ENCODE measurements at places on chromosomes 5 and 9. TPM values are rescaled to one million over a fixed set of nuclear protein-coding genes. Genes with fewer than 3 reads are reported as not detected.

Gene KCNV2
- total RNA-seq = not detected

Gene CDO1
- 25.4 TPM for total RNA-seq

- no peak for DNase-seq
- H3K4me3 ChIP-seq = no peak overlapping the region
- 0 out of 2 replicates have a peak, but pooled peaks cover 6% of the 10 kb centered on the region for H3K4me1 ChIP-seq
- H3K27ac ChIP-seq = no peak overlapping the region
Measured at GRCh38 chr5:119949426-119949999, 320.2 kb downstream of the FAM170A start.

GRCh38 chr5:173907686-173908371, 19.7 kb downstream of the CPEB4 start:
- no peak overlapping the region for H3K27ac ChIP-seq
- no peak for DNase-seq
- H3K36me3 ChIP-seq = no peaks in the 10 kb centered on the region
- peaks cover 2% of the 10 kb centered on the region for H3K4me1 ChIP-seq
- H3K27me3 ChIP-seq = no peaks in the 10 kb centered on the region

GRCh38 chr9:136105398-136106135, 10.5 kb upstream of the NACC2 start:
- H3K27ac ChIP-seq = no peak overlapping the region
- H3K4me3 ChIP-seq = no peak overlapping the region
- H3K27me3 ChIP-seq = no peaks in the 10 kb centered on the region
- no peak for DNase-seq
- H3K4me1 ChIP-seq = peaks cover 48% of the 10 kb centered on the region

GRCh38 chr5:61232490-61233050, 70.3 kb upstream of the SMIM15 start:
- no peak overlapping the region for H3K27ac ChIP-seq
- no peaks in the 10 kb centered on the region for H3K36me3 ChIP-seq
- no peaks in the 10 kb centered on the region for H3K27me3 ChIP-seq
- no peak for DNase-seq

DNA sequence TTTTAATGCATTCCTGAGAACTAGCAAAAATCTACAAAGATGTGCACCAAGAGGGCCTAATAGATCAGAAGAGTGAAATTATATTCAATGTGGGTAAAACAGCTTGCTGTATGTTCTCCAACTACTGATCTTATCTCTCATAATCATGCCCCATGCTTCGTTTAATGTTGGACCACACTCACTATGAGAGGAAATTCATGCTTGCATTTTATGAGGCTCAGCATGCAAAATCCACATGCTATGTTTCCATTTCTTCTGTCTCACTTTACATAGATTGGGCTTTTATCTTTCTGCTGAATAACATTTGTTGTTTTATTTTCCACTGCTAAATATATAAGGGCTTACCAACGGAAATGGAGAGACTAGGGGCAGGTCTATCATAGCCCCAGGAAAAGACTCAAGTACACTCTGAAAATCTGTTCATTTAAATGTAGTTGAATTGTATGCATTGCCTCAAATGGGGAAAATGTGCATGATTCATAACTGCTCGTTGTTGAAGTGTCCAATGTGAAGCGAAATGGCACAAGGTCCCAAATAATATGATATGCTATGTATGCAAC, 474.2 kb downstream of the EFNA5 start:
- no peak for DNase-seq
- no peaks in the 10 kb centered on the region for H3K36me3 ChIP-seq
- H3K4me3 ChIP-seq = no peak overlapping the region
- no peaks in the 10 kb centered on the region for H3K4me1 ChIP-seq
- no peak overlapping the region for H3K27ac ChIP-seq

DNA sequence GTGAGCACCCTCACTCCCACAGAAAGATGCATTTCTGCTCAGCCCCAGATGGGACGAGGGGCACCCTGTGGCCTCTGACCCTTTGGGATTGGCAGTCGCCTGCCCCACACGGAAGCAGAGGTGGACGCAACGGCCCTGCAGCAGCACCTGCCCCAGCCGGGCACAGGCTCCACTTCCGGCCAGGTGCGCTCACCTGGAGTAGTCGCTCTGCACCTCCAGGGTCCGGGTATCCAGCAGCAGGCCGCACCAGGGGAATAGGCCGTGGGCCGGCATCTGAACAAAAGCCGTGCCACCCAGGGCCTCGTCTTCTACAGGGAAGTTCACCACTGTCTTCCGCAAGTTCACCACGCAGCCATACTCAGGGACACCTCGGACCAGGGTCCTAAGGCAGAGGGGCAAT, 30.7 kb downstream of the TERT start:
- peaks cover 24% of the 10 kb centered on the region for H3K36me3 ChIP-seq
- DNase-seq = no peak
- no peaks in the 10 kb centered on the region for H3K4me1 ChIP-seq
- H3K27me3 ChIP-seq = no peaks in the 10 kb centered on the region

GRCh38 chr9:78357165-78357873, 60.4 kb downstream of the PSAT1 start:
- no peaks in the 10 kb centered on the region for H3K27me3 ChIP-seq
- no peak for DNase-seq
- no peaks in the 10 kb centered on the region for H3K4me1 ChIP-seq
- H3K36me3 ChIP-seq = no peaks in the 10 kb centered on the region

All from H1 (cell line).